ENCODE measurements at places on chromosomes 3 and 15.

- no peak for DNase-seq
Observed at GRCh38 chr3:192993411-192993810, 75.8 kb upstream of the MB21D2 start.

DNA sequence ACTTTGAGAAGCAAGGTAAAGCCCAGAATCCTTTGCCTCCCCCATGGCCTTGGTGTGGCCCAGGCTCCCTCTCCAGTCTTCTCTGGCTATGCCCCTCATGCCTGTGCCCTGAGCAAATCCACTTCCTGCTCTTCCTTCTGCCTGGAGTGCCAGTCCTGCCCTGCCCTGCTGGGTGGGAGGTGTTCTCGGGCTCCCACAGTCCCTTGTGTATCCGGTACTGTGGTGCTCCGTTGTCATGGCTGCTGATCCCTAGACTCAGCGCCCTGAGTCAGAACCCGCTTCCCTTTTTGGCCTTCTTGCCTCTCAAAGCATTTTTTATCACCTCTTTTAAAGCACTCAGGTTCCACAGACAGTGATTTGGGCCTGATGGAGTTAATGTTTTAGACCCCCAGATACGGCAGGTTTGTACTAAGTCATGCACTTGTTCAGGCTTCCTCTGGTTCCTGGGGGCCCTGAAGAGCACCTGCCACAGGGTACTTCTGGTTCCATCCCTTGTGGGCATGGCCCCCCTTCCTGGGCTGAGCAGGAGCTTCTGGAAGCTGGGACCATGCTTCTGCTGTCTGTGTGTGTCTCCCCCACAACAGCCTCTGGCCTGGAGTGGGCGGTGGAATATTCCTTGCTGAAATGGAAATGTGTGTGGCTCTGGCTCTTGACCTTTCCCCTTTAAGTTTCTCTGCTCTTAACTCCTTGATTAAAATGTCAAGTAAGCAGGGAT, 29.6 kb upstream of the ADAMTS7 start:
- DNase-seq, result no peak

DNA sequence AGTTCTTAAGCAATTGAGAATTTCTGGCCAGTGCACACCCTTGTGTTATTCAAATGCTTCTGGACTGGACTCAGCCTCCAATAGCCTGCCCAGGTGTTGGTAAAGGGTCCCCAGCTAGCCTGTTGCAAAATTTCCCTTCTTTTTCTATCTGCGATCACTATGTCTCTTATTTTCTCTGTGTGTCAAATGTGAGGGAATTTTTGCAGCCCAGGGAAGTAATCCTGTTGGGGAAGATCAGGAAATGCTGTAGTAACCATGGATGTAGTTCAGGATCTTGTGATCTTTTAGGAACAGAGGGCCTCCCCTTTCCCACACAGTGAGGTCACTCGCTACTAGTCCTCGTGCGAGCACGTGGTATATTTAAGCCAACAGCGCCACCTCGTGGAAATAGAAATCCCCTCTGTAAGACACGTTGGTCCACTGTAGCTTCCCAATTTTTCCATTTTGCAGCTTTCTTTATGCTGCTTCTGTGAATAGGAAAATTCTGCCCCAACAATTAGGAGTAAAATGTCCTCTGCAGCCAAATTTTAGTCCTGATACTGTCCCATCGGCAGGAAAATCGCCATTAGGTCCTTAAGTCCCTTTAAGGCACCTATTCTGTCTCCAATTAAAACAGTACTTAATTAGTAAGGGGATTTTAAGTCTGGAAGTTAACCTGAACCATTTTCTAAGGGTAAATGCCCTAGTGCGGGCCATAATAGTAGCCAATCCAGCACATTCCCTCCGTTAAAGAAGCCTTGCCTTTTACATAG, 4.0 kb upstream of the SMCO1 start:
- DNase-seq, result peak; percentile 40

GRCh38 chr3:159924411-159924810, 64.2 kb upstream of the IL12A start:
- no peak for DNase-seq

GRCh38 chr3:147699175-147699838, 290.1 kb downstream of the ZIC1 start:
- DNase-seq, result no peak

DNA sequence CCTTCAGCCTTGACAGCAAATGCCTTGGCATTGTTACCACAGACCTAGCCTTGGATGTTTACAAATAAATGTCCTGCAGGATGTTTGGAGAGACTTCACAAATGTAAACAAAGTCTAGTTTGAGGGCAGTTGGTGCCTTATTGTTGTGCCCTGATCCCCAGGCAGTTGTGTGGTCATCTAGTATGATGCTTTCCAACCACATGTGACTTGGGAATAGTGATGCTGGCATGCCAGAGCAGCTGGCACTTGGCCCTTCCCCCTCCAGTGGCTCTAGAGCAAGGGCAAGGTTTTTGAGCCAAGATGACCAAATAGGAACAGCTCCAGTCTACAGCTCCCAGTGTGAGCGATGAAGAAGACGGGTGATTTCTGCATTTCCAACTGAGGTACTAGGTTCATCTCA, 258.2 kb downstream of the ADAMTS17 start:
- DNase-seq, result no peak

GRCh38 chr3:5212628-5213573, 25.4 kb downstream of the EDEM1 start:
- DNase-seq, result no peak

- DNase-seq, result no peak
Observed at GRCh38 chr3:5889374-5889773, 701.9 kb downstream of the EDEM1 start.

DNA sequence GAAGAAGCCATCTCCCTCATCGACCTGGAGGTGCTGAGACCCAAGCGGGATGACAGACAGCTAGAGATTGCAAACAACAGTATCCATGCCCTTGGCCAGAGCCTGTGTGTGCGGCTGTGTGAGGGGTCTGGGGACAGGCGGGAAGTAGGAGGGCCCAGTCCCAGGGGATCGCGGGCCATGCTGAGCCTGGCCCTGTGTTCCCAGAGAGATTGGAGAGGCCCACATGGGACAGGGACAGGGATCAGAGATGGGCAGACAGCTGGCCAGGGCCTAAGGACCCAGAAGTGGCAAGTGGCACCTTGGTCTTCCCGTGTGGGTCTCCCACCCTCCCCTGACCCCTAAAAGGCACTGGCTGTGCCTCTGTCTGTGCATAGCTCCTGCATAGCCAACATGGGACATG, 10.9 kb upstream of the RHO start:
- DNase-seq, result no peak

DNA sequence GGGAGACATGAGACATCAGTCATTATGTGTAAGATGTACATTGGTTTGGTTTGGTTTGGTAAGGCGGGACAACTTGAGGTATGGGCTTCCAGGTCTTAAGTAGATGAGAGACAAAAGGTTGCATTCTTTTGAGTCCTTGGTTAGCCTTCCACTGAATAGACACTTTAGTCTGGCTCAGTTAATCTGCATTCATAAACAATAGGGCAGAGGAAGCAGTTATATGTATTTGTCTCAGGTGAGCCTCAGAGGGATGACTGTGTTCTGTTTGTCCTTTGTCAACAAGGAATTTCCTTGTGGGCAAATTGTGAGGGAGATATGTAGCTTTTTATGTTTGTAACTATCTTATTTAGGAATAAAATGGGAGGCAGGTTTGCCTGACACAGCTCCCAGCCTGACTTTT, 50.4 kb downstream of the TCF12 start:
- no peak for DNase-seq

DNA sequence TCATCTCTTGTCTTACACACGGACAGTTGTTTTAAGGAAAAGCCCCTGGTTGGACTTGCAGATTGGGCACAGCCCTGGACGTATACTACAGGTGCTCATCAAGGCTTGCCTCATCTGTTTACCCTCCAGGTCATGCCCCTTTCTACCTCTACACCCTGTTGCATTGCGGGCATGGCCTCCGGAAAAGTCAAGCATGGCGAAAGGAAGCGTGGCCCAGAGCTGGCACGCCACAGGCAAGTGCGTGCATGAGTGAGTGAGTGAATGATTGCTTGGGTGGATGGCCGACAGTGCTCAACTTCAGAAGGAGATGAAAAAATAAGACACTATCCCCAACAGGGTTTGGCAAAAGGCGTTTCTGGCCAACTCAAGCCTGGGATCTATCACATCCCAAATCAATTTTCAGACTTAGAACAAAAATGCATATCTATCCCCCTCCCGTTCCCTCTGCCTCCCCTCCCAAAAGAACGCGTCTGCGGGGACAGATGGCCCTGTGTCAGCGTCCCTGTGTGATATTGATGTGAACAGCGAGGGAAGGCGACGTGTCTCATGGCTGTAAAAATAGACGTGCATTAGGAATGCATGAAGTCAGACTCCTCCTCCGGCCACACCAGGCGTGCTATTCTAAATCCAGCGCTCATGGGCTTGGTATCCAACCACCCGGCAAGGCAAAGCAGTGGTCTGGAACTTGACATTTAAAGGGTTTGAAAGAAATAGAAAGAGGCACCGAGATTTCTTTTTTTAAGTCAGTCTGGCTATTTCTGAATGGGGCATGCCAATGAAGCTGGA, 96.0 kb downstream of the RPLP1 start:
- no peak for DNase-seq

DNA sequence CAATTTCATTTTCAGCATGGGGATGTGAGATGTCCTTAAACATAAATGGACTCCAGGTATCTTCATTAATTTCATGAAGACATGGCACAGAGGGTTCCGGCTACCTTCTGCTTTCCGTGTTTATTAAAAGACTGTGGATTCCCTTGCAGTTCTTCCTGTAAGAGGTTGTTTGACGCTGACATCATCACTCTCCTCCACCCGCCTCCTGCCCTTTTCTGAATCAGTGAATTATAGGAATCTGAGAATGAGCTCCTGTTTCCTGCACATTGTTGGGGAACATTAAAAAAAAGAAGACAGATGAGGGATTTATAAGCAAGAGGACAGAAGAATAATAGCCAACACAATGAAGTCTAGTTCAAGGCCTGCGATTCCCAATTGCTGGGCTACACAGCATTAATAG, 191.3 kb downstream of the LPP start:
- DNase-seq, result no peak

- no peak for DNase-seq
Observed at GRCh38 chr3:143529018-143529478, 319.2 kb downstream of the SLC9A9 start.

GRCh38 chr3:99269606-99270351, 368.3 kb upstream of the DCBLD2 start:
- no peak for DNase-seq

DNA sequence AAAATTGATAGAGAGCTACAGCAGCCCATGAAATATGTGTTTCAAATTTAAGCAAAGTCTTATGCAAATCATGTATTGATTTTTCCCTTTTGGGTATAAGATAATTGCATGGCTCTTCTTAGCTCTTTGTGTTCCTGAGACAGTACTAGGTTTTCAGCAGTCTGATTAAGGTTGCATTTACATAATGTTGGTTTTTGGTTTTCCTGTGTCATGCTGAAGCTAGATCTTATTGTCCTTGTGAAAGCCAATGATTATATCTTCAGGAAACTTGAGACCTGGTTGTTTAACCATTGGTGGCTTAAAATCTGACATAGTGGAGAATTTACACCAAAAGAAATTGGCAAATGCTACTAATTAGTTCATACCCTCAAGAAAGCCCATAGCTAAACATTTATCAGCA, 392.6 kb downstream of the ZPLD1 start:
- no peak for DNase-seq

DNA sequence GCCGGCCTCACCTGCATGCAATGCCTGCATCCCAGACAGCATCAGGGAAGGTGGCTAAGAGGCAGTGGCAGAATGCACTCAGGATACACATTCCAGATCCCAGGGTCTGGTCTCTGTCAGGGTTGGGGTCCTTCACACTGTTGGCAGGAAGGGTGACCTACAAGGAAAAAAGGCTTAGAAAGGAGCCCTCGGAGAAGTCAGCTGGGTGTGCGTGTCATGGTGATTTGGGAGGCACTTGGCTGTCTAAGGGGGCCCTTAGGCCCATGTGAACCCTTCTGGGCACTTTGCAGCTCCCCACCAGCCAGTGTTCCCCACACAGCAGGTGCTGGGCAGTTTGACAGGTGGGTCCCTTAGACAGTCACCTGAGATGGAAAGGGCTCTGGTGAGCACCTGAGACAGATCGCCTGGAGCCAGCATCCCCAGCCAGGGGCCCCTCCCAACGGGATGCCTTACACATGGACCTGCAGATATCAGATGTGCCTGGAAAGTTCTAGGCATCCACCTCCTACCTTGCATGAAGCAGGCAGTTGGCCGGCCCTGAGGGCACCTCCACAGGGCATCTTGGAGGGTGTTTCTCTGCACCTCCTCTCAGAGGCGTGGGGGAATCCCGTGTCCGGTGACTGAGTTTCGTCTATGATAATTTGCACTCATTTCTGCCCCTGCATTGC, 131.6 kb downstream of the LRRK1 start:
- no peak for DNase-seq

- DNase-seq, result no peak
Observed at GRCh38 chr3:152197451-152197850, 71.3 kb upstream of the MBNL1 start.

DNA sequence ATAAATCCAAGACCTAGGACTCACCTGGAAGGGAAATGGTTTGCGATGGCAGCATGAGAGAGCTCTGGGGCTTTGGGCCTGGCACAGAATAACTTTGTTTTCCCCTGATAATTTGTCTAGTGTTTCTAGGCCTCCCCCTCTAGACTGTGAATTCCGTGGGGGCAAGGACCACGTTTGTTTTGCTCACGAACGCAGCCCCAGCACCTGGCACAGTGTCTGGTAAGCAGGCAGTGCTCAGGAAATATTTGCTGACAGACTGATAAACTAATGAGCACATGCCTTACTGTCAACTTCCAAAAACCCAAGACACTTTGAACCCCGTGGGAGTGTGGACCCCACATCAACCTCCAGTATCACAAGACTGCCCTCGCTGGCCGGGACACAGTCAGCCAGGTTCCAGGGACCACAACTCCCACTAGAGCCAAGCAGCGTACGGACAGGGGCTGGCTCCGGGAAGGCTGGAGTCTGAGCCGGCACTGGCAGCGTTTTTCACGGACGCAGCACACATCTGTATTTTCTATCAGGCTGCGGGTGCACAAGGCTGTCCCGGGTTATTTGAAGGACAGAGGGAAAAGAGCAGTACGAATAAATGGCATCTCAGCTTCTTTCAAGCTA, 146.5 kb downstream of the XXYLT1 start:
- DNase-seq, result no peak

DNA sequence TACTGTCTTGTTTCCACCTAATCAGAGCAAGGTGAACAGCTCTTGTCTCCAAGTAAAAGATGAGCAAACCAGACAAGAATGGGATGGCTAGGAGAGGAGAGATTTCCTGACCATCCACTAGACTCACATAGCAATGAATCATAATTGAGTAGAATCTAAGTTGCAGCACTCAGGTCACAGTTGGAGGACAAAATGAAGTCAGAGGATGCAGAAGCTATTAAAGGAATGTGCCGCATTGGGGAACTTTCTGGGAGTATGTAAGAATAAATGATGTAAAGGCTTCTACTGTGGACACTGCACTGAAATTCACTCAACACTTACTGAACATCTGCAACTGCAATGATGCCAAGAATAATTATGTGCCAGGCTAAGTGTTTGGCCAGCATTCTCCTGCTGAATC, 217.4 kb upstream of the WNT5A start:
- DNase-seq, result no peak

DNA sequence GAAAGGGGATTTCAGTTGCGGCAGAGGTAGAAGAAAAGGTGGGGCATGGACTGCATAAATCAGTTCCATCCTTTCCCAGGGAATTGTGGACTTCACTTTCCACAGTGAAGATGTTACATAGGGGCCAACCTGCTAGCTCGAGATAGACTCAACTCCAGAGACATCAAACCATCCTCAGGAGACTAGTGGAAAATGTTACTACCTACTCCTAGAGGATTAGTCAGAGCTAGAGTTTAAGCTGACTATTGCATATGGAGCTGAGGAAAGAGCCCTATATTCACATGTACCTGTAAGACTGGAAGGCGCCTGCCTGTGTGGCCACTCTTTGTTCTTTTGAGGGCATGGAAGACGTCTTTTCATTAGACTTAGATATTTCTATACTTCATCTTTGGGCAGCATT, 69.2 kb downstream of the KLHL25 start:
- DNase-seq, result no peak

Data from activated T-helper 2 cell treated with anti-CD3 and anti-CD28 coated beads, Interferon-gamma antibody, Interleukin-2, Interleukin-4, amounts not matched to agents 10 μg/mL and 5 μg/mL and 100 μg/mL, durations not matched to agents 14 hours and 24 hours and 36 hours (primary cell).